ENCODE measurements at places on chromosomes 2 and 18. TPM values are rescaled to one million over a fixed set of nuclear protein-coding genes. Genes with fewer than 3 reads are reported as not detected.

The EML6 gene
- polyA plus RNA-seq = 3.4 TPM

The FAM228A gene
- polyA plus RNA-seq = 0.96 TPM

The PFN4 gene
- polyA plus RNA-seq = 1.3 TPM

The HRH4 gene
- 0.05 TPM for polyA plus RNA-seq

The UGT1A3 gene
- polyA plus RNA-seq = not detected

The LNPK gene
- 9.1 TPM for polyA plus RNA-seq

DNA sequence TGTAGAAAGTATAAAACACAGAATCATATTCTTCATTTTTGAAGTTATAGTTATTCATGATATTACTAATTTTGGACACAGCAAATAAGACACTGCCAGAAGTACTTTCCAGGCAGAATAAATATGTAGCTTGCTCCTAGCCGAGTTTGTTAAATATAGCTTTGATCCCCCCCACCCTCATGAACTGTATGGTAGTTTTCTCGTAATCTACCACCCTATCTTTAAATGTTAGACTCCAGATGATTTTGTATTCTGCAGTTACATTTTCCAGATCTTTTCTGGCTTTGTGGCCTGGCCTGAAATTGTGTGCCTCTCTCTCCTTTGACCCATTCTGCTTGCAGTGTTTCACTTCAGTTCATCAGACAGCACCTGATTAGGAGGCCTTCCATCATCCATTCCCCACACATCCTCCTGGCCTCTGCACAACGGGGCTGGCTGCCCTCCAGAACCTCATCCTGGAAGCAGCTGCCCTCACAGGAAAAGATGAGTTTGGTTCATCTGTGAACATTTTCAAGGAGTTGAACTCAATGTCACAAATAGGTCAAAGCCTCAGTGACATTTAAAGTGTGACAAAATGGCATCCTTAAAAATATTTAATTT, 4.7 kb upstream of the KCNJ3 start:
- no peak for DNase-seq

DNA sequence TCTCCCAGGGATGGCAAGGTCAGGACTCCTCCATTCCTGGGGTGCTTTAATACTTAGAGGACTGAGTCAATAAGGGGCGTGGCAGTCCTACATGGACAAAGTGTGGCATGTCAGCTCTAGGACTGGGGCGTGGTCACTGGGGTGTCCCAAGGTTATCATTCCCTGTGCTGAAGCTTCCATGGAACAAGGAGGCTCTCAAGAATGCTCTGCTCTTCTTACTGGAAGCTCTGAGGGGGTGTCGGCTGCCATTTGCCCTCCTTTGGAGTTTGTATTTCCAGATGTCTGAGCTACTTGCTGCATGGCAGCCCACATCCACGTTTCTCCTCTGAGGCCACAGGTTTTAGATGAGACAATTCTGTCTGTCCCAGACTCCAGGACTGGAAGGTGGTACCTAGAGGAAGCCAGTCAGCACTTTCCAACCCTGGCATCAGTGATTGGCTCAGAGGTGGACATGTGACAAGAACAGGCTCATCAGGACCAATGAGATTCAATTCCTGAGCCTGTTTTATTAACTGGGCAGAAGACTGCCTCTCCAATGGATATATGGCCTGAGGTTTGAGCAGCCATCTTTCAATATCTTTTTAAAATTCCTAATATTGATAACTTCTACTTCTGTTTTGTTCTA, 128.9 kb upstream of the ARL4C start:
- DNase-seq = no peak

GRCh38 chr2:196610796-196611195, 28.7 kb upstream of the CCDC150 start:
- no peak for DNase-seq

GRCh38 chr2:143684551-143685320, 555.5 kb downstream of the ARHGAP15 start:
- DNase-seq = no peak

DNA sequence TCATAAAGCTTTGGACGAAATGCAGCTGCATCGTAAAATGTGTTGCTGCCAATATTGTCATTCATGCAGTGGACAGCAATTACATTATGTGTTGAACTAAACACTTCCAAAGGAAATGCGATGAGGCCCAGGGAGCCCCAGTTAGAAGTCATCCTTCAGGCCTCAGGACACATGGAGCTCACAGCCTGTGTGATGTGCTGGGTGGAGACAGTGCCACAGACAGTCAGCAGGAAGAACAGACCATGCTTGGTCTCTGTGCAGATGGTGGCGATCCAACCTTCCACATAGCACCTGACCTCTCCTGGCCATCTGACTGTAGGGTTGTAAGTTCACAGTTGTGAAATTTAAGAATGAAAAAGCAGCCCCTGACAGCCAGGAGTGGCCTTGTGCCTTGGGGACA, 118.3 kb upstream of the ALKAL2 start:
- no peak for DNase-seq

- no peak for DNase-seq
Measured at GRCh38 chr2:194610297-194610696, 1046.7 kb upstream of the SLC39A10 start.

DNA sequence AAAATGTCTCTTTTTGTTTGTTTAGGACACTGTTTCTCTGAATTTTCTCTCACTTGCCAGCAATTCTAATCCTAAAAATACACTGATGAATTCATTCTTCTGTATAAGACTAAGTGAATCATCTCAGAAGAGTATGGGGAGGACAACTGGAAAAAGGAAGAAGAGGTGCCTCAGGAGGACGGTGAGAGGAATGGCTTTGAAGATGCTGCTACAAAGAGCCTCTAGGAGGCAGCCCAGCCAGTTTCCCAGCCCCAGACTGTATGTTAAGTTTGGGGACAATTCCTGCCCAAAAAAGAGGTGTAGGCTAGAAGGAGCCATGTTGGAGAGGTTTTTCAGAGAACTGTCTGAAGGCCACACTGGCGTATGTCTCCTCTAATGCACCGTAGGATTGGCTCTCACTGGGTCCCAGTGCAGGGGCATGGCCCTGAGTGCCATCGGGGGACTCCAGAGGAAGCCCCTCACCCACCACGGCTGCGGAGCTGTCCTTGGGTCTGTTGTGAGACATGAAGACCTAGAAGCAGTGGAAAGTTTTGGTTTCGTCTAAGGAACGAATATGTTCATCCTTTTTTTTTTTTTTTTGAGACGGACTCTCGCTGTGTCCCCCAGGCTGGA, 3.1 kb upstream of the SDC1 start:
- DNase-seq = no peak

DNA sequence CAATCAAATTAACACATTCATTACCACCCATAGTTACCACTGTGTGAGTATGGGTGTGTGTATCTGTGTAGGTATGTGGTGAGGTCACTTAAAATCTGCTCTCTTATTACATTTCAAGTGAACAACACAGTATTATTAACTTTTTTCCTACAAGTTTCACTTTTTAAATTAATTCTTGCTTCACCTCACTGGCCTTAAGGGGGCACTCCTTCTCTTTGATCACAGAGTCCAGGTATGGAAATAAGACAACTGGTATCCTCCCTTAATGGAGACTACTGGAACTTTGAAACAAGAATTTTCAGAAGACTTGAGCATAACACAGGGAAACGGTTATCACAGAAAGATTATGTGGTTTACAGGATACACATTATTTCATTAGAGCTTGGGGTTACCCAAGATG, 255.8 kb downstream of the ASXL3 start:
- DNase-seq = no peak

- no peak for DNase-seq
Measured at GRCh38 chr2:225196579-225196978, 154.3 kb upstream of the DOCK10 start.

DNA sequence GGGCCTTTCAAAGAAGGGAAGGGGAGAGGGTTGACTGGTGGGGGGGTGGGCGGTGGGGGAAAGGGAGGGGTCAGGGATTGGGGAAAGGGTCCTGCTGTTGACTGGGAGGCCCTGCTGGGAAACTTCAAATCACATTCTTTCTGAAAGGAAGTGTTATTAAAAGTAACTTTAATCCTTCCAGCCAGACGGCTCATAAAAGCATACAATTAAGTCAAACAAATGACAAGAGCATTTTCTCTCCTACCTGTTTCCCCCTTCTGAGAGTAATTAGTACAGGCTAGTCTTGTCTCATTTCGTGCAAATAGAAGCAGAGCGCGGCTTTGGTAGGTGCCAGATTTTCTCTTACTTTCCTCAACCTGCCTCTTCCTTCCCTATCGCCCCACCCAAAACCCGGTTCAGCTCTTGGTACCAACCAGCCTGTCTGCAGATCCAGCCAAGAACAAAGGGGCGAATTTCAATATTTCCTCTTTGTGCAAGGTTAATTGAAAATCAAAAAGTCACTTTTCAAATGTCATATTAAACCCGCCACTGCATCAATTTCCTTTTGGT, 2112.6 kb upstream of the PIK3C3 start:
- DNase-seq = no peak

DNA sequence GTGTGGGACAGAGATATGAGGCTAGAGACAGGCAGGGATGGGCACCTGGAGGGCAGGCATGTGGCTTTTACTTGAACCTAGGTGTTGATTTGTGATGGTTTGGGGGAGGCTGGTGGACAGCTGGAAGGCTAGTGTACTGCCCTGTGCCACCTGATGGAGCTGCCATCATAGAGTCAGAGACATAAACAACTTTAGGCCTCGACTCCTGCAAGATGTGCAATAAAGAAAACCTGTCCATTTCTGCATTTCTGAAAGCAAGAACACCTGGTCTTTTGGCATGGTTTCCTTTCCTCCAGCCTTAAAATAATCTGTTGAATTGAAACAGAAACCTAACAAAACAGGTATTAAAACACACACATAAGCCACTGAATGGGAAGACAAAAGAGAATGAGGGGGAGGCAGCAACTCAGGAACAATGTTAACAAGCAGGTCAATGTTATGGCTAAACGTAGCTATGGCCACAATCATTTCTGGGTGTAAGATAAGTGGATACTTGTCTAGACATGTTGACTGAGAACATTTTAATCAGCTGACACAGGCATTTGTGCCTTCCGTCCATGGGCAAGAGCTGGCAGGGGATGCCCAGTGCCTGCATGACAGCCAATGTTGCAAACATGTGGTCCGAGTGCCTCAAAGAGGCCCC, 87.8 kb downstream of the KCTD1 start:
- DNase-seq = no peak

DNA sequence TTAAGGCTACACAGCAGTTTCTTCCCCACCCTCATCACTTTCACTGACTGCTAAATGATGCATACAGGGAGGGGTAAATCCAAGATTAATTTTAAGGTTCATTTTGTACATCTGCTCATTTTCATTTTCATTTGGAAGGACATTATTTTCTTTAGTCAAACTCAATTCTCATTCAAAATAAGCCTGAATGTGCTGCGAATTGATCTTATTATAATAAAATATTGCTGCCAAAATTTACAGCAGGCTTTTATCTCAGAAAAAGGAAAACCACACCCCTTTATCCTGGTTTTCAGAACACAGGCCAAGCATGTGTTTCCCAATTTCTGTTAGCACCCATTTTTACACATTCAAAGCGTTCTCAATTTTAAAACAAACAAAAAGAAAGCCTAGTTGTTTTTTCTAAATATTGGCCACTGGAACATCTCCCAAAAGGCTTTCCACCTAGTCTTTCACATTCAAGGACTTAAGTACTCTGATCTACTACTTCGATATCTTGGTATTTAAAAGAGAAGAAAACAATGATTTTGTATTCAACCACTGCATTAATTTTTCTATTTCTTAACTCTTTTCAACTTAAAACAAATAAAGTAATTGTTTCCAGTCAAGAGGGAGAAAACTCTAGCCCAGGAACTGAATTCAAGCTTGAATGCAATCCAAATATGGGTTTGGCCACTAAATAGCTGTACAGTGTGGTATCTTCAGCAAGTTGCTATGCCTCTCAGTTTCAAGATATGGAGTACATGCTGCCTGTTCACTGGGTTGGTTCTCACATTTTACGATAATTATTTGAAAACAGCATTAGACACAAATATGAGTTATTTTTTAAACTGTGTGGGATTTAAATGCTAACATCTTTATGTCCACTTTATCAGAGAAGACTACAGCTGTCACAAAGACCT, 52.5 kb downstream of the CDH2 start:
- no peak for DNase-seq
